ENCODE measurements at places on chromosomes 4 and X. TPM values are rescaled to one million over a fixed set of nuclear protein-coding genes. Genes with fewer than 3 reads are reported as not detected.

Gene TLL1
- total RNA-seq = 1.4 TPM

Gene FABP2
- not detected for total RNA-seq

DNA sequence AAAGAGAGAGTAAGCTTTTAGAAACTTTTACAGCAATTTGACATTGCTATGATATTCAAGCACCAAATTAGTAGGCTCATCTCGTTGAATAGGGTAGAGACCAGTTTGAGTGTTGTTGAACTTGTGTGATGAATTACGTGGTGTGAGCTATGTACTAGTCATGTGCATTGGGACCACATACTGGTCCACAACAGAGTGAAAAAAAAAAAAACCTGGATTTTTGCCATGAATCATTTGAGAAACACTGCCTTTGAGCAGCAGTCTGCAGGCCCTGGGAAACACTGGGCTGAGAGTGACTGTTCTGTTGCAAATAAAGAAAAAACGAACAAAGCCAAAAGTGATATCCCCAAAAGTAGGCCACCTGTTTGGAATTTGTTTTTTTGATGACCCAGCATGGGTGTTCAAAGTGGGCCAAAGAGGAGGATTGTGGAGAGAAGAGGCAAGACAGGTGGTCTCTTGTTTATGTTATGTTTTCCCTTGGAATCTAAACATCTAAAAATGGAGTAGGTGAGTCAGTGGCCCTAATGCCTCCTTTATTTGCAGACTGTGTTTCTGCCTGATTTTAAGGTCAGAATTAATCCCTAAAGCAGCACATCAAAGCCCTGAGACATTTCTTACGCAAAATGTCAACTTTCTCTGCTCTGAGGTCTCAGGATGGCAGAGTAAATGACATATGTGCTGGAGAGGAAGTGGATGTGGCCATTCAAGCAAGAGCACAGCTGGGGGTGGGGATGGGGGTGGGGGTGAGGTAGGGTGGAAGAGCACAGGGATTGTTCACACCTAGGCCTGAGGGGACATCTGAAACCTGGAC is 33.5 kb downstream of the TAF7L start:
- DNase-seq = no peak

DNA sequence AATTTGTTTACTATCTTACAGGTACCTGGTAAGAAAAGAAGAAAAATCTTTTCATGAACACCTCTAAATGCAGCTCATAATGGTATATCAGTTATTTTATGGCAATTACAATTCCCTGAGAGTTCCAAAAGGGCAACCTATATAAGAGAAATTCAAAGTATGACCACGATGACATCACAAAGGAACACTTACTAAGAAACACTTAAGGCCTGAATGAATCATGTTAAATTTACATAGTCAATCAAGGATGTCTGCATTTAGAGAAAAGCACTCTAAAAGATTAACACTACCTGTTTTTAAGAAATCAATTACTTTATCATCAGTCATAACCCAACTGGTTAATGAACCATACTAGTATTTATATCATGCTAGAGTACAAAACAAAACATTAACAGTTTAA is 63.9 kb downstream of the LCORL start:
- DNase-seq = no peak

DNA sequence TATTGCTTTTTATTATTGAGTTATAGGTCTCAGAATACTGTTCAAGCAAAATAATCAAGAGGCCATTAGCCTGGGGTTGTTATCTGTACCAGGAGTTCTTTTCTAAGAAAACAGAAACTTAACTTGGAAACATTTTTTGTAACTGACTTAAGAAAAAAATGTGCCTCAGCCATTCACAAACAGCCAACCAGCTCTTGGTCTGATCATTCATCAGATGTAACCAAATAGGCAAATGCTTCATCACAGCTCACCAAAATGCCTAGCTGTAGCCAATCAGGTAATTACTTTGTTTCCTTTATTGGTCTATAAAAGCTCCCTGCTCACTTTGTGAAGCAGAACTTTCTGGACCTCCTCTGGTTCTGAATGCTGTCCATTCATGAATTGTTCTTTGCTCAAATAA is 387.7 kb downstream of the FAT4 start:
- no peak for DNase-seq

- DNase-seq = no peak
Measured at GRCh38 chr4:1293531-1293941, 3.8 kb downstream of the MAEA start.
